ENCODE measurements at places on chromosomes 7 and 10.

DNA sequence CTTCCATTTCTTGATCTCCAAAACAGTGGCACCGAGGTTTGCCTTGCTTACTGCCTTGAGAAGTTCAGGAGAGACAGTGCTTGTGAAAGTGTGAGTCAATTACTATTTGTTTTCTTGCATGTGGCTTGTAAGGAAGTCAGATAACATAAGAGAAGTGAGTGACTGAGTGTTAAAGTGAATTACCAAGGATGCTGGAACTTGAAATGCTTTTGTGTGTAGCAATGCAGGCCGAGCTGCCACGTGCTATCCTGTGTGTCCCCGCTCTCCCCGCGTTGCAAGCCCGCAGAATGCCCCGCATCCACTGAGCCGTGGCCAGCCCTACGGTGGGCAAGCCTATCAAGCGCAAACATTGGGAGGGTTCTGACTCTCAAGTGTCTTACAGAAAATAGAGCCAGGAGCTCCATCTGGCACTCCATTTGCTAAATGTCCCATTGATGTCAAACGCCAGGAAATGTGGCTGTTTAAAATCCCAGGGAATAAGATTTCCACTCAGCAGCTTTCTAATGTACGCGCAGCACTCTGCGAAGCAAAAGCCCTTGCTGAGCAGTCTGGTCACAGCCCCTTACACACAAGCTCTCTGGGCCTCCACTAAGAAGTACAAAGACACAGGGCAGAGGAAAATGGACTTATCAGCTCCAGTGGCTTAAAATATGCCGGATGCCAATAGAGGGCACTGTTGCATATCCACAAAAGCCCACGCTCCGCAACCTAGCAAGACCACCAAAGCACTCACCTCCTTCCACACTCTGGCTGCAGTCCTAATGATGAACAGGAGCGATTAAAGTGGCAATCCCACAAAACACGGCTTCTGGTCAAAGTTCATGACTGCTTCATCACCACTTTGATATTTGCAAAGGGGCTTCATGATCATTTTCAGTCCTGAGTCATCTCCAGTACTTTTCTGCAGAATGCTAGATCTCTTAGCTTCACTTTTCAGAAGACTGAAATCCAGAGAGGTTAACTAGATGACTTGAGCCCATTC, 158.0 kb upstream of the ITGB1 start:
- no peak for DNase-seq

GRCh38 chr10:108411206-108411605, 1246.7 kb upstream of the SORCS1 start:
- no peak for DNase-seq

DNA sequence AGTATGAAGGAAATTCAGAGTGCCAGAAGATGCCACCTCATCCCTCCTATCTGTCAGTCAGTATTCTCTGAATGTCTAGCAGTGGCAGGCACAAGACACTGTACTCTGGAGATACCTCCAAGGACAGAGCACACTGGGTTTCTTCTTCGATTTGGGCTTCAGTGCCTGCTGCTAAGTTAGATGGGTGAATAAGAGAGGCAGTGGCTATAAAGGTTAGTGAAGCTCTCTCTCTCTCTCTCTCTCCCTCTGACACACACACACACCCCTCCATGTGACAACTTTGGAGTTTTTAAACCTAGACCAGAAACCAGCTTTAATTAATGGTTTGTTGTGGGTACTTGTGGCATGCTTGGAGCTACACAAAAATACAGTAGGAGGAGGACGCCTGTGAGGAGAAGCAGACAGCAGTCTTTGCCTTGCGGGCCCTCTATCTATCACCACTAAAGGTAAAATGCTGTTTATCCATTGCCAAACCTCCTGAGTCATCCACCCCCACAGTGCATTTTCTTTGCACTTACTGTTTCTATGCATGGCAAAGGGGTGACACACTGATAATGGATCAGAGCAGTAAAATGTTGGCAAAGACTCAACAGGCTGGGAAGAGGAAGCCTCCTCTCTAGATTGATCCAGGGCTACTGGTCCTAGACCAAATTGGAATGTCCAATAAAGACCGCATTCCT, 102.5 kb downstream of the TRIL start:
- no peak for DNase-seq

DNA sequence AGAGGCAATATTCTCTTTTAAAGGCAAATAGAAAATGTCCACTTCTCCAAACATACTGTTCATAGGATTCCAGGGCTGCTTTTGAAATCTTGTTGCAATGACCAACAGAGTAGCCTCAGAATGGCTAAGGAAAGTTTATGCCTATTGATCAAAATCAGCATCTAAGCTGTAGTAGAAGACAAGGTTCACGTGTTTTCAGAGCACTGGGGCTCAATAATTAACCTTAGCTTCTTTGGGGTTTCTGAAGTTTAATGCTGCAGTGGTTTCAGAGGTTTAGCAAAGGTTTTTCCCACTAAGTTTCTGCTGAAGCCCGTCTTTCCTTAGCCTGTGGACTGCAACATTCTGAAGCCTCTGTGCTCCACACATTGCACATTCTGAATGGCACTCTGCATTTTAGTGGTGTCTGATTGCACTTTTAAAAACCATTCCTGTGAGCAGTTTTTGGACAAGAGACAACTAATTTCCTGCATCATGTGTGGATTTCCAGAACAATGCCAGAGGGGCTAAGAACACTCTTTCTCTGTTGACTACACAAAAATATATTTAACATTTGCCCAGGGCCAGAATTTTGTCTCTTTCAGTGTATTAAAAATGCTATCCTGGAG, 342.5 kb downstream of the PTEN start:
- no peak for DNase-seq

- no peak for DNase-seq
Measured at GRCh38 chr7:6385110-6385781, 62.5 kb downstream of the DAGLB start.

DNA sequence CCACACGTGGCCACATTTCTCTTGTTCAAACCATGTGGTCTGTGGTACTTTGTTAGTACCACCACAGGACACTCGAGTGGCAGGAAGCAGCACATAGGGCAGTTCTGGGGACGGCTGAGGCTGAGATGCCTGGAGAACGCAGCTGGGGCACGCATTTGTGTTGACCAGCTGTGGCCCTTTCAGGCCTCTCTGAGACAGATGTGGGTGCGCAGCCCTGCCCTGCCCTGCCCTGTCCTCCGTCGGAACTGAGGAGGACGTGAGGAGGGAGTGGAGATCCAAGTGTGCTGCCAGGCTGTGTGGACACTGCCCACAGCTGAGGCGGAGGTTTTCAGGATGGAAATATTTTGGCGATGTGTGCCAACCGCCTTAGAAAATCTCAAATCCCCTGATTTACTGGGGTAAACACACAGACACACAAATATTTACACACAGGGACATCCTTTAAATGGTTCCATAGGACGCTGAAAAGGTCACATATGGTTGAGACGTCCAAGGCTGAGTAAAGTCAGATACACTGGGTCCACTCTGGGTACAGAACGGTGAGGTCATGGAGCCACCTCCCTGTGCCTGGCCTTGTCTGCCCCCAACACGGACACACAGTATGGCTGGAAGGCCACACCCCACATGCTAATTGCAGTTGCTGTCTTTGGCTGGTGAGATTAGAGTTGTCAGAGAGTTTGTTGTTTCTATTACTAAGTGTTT, 14.8 kb downstream of the BHLHA15 start:
- DNase-seq: no peak

DNA sequence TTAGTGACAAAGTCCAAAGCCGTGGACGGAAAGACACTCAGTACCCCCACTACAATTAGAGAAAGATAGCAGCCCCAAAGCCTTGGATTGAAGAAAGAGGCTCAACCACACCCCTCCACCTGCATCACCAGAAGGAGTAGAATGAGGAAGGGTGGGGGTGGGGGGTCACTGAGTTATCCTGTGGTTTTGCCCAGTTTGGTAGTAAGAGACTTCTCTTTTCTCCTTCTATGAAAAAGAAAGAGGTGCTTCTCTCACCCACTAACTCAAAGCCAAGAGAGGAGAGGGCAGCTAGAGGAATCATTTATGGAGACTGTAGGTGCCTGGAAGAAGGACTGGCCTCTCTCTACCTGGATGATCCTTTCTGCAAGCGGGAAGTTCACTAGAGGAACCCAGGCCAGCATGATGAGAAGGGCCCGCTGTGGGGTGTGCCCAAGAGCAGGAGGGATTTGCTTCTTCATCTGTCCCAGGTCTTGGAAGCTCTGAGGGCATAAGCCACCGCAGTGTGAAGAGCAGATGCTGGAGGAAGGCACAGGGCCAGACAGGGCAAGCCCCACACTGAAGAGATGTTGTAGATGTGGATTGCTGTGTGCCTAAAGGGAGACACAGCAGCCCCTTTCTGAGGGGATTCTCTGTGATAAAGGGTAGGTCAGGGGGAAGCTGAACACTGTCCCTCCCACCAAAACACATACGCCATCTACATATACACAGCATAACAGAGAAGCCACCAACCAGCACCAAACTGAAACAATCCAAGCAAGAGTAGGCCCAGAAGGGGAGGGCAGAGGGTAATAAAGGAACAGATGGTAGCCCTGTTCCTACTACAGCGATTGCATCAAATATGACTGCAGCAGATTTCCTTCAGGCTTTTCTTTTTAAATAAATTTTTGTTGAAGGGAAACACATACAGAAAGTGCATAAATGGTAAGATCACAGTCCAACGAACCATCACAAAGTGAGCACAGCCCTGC, 25.8 kb upstream of the LANCL2 start:
- DNase-seq: no peak

DNA sequence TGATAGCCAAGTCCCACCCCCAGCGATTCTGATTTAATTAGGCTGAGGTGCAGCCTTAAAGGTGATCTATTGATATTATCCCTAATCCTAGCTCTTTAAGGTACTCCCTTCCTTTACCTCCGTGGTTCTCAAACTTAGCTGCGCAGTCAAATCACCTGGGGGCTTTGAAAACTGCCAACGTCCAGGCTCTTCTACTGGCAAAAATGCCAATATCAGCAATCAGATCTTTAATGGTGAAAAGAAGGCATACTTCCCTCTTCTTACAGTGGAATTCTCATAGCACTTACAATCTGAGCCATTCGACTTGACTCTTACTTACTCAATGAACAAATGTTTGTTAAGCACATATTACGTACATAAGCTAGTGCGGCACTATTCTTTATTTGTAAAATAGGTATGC, 704 bp upstream of the SLC35B4 start:
- no peak for DNase-seq

GRCh38 chr10:110421512-110422138, 76.1 kb upstream of the DUSP5 start:
- DNase-seq: no peak

- no peak for DNase-seq
Measured at GRCh38 chr7:46651070-46651469, 730.0 kb upstream of the IGFBP3 start.

DNA sequence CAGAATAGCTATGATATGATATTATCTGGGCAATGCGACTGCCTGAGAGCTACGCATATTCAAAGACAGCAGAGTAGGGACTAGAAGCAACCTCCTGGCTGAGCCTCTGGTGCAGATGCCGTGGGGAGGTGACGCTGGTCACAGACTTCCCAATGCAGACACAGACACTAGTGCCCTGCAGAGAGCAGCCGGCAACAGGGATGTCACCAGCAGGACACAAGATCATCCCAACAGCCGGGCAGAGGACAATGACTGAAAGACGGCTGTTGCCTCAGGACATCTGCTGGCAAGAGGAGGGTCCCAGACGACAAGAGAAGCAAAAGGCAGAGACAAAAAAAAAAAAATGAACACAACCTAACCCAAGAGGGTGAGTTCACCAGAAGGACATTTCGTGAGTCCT, 104.6 kb downstream of the CALN1 start:
- no peak for DNase-seq

DNA sequence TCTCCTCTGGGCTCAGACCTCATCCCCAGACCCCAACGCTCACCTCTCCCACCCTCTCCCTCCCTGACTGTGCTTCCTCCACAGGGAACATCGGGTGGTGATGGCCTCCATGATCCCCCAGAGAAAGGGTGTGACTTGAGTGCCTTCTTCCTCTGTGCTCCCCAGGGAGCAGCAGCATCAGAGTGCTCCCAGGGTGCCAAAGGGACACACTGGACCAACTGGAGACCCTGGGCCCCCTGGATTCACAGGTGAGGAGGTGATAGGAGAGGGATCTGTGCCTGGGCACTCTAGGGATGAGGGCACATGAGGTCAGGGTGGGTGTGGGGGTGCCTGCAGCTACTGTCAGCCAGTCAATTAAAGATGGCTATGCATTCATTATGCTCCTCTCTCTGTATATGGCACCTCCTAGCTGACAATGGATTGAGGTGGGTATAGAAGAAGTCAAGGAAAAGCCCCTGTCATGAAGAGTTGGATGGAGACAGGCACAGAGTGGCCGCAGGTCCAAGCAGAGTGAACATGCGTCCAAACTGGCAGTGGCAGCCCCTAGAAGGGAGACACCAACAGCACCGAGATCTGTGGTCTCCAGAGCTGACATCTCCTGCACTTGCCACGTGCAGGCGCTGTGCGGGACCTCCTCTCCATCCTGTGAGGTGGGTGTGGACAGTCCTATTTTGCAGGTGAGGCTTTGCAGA, 15.5 kb upstream of the VOPP1 start:
- DNase-seq: no peak

GRCh38 chr10:34732926-34733325, 82.2 kb downstream of the PARD3 start:
- DNase-seq: no peak
